Activated CD4-positive, alpha-beta T cell treated with anti-CD3 and anti-CD28 coated beads, Interleukin-2, amount 50 U/mL, for 48 hours (primary cell): ENCODE measurements at places on chromosomes 2 and 18.

DNA sequence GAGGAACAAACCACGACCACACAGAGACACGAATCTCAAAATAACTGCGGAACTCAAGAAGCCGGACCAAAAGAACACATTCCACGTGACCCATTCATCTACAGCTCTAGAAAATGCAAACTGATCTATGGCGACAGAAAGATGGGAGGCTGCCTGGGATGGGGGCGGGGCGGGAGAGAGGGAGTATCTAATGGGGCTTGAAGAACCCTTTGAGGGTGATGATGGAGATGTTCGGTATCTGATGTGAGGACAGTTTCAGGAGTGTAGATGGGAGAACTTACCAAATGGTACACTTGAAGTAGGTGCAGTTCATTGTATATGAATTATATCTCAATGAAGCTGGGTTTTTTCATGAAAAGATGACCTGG lies 34.6 kb upstream of the KLF11 start:
- no peak for DNase-seq

DNA sequence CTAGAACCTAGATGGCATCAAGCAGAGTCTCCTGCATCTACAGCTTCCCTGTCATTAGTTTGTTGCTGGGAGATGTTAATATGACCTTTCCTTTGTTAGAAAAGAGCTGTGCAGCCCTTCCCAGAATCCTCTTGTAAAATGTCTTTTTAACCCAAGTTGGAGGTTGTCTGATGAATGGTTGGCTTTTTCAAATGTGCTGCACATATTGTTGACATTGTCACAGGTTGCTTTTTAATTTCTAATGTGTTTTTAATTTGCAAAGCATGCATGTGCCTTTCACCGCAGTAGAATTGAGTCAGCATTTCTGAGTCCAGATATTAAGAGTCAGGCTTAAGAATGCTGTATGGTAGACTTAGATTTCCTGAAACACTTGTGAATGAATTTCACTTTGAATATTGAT lies 120.8 kb downstream of the GREB1L start:
- no peak for DNase-seq

GRCh38 chr2:215530191-215530968 lies 94.5 kb upstream of the FN1 start:
- no peak for DNase-seq

GRCh38 chr2:226963528-226963927 lies 127.7 kb downstream of the RHBDD1 start:
- no peak for DNase-seq

GRCh38 chr2:227390468-227391256 lies 2.9 kb upstream of the SCYGR1 start:
- no peak for DNase-seq

GRCh38 chr2:100691846-100692245 lies 128.1 kb upstream of the NPAS2 start:
- DNase-seq, result no peak

- DNase-seq, result no peak
Observed at GRCh38 chr2:143577489-143577888, 448.3 kb downstream of the ARHGAP15 start.

GRCh38 chr18:41594582-41594981 lies 360.5 kb upstream of the PIK3C3 start:
- no peak for DNase-seq

DNA sequence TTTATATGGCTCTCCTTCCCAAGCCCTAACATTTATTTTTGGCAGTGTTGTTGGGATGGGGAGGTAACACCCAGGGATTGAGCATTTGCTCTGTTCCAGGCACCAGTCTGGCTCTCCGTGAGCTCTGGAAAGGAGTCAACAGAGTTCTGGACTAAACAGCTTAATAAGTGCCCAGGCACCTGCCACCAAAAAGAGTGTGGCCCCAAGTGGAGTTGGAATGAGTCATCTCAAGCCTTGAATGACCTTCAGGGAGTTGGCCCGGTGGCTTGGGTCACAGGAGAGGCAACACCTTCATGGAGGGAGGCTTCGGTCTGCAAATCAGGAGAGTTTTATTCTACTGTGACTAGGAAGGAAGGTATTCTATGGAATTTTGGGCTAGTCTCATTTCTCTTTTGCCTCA lies 203.2 kb downstream of the DLGAP1 start:
- DNase-seq, result no peak

- no peak for DNase-seq
Observed at GRCh38 chr2:230457793-230458192, 41.8 kb downstream of the SP100 start.

DNA sequence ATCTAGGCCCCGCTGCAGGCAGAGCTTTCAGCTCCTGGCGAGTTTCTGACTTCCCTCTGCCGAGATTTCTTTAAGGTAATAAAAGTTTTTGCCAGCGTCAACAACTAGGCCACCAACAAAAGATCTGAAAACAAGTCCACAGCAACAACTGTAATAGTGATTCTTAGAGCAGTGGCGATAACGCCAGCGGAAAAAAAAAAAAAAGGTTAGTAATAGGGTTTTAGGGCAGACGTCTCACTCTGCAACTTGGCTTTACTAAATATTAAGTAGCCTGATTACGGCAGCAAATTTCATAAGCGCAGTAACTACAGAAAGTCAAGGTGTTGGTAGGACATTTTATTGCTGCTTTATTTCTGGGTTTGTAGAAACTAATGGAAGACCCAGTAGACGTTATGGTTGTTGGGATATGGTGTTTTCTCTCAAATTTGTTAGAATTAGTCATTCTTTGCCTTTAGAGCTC lies 481 bp downstream of the SLC30A6 start:
- no peak for DNase-seq

- DNase-seq, result no peak
Observed at GRCh38 chr2:101689114-101689825, 8.2 kb upstream of the MAP4K4 start.

GRCh38 chr2:10787176-10787968 lies 25.2 kb downstream of the PDIA6 start:
- DNase-seq, result peak; percentile 59

GRCh38 chr2:108447947-108448677 lies 894 bp upstream of the GCC2 start:
- DNase-seq, result no peak

DNA sequence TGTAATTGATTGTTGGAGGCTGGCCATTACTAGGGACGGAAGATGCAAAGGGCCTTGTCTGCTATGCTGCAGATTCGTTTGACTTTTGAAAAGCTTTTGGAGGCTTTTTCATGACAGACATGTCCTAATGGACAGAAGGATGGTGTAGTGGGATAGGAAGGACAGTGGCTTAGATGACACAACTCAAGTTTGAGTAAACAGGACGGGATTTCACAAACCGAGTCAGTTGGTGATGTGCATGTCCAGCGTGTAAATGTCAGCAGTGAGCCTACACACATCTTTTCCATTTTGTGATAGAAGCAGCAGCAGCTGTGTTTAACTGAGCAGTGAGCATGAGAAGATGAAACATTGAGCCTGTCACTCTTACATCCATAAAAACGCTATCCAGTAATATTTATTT lies 76.0 kb downstream of the NCK2 start:
- no peak for DNase-seq

- DNase-seq, result no peak
Observed at GRCh38 chr18:57747809-57748680, 55.1 kb downstream of the ATP8B1 start.

GRCh38 chr2:121191191-121192170 lies 93.5 kb downstream of the TFCP2L1 start:
- no peak for DNase-seq

- DNase-seq, result no peak
Observed at GRCh38 chr18:68855491-68855890, 57.6 kb downstream of the CCDC102B start.

- DNase-seq, result no peak
Observed at GRCh38 chr18:72325307-72325706, 218.8 kb downstream of the CBLN2 start.

- no peak for DNase-seq
Observed at GRCh38 chr2:86645752-86646151, 22.1 kb upstream of the RNF103 start.

GRCh38 chr18:79870301-79871025 lies 72.7 kb downstream of the KCNG2 start:
- DNase-seq, result no peak

GRCh38 chr2:231761735-231762134 lies 19.3 kb downstream of the PDE6D start:
- no peak for DNase-seq

DNA sequence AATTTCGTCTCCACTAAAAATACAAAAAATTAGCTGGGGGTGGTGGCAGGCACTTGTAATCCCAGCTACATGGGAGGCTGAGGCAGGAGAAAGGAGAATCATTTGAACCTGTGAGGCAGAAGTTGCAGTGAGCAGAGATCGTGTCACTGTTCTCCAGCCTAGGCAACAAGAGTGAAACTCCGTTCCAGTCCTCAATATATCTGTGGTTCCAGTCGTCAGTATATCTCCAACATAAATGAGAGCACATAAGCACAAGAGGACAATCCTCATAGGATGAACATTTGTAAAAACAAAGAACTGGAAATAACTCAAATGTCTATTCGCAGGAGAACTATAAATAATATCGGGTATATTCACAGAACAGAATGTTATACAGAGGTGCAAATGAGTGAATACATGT lies 13.1 kb upstream of the PLEK start:
- no peak for DNase-seq

DNA sequence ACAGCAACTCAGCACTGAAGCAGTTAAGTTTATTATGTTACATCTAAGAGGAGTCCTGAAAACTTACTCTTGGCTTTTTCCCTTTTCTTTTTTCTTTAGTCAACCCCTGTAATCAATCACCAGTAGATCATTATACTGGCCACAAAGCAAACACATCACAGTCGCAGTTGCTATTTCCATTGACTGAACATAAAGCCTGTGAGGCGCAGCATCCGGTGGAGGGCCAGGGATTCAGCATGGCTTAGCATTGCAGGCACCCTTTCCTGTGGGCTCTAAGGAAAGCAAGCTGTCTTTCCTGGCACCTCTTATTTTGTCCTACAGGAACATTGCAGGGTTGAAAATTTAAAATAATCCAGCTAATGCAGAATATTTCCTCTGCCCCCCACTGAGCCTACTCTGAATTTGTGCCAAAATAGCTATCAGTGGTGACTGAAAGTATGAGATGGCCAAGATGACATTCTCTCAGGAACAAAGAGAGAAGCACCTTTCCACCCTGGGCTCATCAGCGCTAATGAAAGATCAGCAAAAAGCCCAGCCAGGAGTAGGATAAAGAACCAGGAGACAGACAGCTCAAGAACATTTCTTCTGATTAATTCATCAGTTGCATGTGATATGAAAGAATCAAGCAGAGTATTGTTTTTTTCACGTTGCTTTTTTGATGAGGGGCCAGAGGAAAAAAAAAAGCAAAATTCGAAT lies 85.3 kb upstream of the SULT1C3 start:
- DNase-seq, result no peak

DNA sequence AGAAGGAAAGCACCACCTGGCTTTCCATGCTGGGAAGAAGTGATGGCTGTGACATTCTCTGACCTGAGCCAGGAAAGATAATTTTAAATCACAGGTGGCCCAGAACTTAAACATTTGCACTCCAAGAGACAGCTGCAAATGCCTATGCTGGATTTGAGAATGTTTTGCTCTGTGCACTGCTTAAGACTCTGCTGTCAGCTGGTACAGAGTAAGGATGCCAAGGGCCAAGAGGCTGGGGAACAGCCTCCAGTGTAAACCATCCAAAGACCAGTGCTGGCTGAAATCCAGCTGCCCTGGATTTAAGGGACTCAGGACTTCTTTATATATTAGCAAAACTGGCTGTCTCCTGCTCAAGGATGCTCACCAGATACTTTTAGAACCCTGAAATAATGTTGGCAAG lies 3.9 kb downstream of the HOXD8 start:
- no peak for DNase-seq

- DNase-seq, result no peak
Observed at GRCh38 chr18:75422341-75422910, 5.1 kb downstream of the SMIM21 start.

GRCh38 chr2:138782383-138782782 lies 2.2 kb upstream of the NXPH2 start:
- no peak for DNase-seq

DNA sequence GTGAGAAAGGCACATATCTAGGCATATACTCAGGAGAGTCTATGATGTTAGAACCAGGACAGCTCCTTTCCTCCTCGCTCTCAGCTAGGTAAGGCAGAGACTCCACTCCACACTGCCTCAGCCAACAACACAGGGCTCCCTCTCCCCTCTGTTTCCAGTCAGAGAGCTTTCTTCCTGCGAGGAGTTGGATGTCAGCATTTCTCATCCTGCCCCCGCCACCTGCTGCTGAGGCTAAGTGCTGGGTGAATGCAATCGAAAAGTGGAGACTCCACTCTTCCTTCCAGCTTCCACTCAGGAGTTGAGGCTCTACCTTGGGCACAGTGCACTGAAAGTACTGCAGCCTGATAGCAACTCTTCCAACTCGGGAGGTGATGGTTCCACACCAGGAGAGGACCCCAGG lies 177.2 kb upstream of the RAB6C start:
- DNase-seq, result no peak

GRCh38 chr2:71948781-71949536 lies 198.7 kb downstream of the CYP26B1 start:
- no peak for DNase-seq

DNA sequence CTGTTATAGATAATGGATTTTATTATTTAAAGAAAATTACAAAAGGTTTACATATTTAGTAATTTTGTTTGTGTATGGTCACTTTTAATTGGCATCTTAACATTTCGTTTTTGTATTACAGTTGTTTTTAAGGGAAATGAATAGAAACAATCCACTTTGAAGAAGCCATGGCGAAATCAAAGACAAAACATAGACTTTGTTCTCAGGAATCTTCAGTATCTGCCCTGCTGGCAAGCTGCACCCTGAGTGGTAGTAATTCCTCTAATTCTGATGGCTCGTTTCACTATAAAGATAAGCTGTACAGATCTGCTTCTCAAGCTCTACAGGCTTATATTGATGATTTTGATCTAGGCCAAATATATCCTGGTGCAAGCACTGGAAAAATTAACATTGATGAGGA lies 2.7 kb downstream of the C18orf54 start:
- DNase-seq, result no peak

- DNase-seq, result peak; percentile 71
Observed at GRCh38 chr2:27123302-27124150, at the start of gene ABHD1. Gene ABHD1 (plus strand): TSS chr2:27123815. CDS start chr2:27123949, 134 bp downstream.

DNA sequence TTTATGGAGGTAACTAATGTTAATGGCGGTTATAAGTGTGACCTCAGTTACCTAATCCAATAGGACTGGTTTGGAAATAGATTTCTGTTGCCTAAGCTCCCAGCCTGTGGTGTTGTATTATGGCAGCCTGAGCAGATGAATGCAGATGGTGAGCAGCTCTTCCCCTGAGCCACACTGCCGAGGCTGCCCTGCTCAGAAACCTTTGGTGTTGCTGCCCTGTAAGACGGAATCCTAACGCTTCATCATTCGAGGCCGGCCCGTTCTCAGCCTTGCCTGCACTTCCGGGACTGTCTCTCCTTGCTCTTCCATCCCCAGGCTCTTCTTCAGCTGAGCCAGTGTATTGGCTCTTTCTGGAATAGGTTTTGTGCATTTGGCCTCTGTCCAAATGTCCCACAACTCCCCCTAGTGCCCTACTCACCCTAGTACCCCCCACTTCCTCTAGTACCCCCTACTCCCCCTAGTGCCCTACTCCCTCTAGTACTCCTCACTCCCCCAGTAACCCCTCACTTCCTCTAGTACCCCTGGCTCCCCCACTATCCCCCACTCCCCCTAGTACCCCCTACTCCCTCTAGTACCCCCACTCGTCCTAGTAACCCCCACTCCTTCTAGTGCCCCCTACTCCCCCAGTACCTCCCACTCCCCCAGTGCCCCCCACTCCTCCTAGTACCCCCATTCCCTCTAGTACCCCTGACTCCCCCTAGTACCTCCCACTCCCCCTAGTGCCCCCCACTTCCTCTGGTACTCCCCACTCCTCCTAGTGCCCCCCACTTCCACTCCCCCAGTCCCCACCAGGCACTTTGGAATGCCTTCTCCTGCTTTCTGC lies 106.0 kb upstream of the TAF1B start:
- no peak for DNase-seq

- no peak for DNase-seq
Observed at GRCh38 chr2:111634050-111634794, 249.8 kb downstream of the ANAPC1 start.
